ENCODE measurements at places on chromosomes 16 and 17.
A peak's percentile ranks its signal among the peaks of the same experiment; 100 is the strongest.

DNA sequence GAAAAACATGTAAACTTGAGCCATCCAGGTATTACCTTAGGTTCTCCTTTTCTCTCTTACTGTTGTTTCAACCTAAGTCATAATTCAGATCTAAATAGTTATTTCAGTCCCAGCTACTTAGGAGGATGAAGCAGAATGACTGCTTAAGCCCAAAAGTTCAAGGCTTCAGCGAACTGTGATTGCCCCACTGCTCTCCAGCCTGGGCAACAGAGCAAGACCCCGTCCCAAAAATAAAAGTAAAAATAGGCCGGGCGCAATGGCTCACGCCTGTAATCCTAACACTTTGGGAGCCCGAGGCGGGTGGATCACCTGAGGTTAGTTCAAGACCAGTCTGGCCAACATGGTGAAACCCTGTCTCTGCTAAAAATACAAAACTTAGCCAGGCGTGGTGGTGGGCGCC, 9.6 kb downstream of the MEIOB start:
- DNase-seq: no peak

- peak; percentile 64 for DNase-seq
These were observed 34.8 kb downstream of the CBFA2T3 start for GRCh38 chr16:88941913-88942909.

- no peak for DNase-seq
These were observed 14.6 kb downstream of the ANKRD40 start for GRCh38 chr17:50693036-50693682.

- DNase-seq: no peak
These were observed 6.6 kb downstream of the TMEM114 start for GRCh38 chr16:8583732-8584131.

DNA sequence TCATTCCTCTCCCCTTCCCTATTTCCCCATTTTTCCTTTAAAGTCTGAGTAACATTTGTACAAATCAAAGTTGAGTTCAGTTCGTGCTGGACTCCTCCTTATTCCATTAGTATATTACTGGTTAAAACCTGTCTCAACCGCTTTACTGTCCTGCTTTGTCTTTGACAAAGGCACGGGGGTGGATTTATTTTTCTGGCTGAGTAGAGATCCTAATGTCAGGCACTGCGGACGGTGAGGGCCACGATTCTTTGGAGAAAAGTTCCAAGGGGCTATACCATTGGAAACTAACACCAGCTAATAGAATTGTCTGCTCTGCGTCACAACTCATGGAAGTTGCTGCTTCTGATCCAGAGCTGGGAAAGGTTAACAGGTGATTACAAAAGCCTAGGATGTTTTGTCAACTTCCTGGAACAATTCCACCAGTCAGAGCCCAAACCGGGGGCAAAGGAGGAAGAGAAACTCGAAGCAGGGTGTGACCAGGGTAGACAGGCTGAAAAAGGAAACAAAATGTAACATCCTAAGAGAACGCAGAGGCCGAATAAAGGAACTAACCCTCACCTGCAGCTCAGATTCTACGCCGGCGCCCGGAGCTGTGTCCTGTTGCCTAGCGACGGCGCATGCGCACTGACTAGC, 12.4 kb downstream of the TAT start:
- DNase-seq: no peak

- no peak for DNase-seq
These were observed 23.5 kb downstream of the NFE2L1 start for GRCh38 chr17:48071654-48072053.

GRCh38 chr16:58421059-58421458, 28.8 kb downstream of the GINS3 start:
- no peak for DNase-seq

DNA sequence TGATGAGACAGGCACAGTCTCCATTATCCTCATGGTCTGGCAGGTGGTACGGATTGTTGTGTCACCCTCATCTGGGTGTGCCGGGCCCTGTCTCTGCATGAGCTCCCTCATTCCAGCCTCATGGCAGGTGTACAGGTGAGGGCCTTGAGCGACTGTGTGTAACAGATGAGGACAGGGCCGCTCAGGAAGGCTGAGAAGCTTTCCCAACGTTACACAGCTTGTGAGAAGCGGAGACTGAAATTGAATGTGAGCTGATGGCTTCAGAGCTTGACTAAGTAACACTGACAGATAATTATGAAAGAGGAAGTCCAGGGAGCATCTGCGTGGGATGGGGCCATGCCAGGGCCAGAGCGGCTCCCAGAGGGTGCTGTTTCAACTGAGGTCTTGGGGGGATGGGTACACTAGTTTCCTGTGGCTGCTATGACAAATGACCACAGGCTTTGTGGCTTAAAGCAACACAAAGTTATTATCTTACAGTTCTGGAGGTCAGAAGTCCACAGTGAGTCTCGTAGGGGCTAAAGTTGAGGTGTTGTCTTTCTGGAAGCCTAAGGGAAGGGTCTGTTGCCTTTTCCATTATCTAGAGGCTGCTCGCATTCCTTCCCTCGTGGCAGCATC, 36.7 kb downstream of the CMIP start:
- peak; percentile 57 for DNase-seq

DNA sequence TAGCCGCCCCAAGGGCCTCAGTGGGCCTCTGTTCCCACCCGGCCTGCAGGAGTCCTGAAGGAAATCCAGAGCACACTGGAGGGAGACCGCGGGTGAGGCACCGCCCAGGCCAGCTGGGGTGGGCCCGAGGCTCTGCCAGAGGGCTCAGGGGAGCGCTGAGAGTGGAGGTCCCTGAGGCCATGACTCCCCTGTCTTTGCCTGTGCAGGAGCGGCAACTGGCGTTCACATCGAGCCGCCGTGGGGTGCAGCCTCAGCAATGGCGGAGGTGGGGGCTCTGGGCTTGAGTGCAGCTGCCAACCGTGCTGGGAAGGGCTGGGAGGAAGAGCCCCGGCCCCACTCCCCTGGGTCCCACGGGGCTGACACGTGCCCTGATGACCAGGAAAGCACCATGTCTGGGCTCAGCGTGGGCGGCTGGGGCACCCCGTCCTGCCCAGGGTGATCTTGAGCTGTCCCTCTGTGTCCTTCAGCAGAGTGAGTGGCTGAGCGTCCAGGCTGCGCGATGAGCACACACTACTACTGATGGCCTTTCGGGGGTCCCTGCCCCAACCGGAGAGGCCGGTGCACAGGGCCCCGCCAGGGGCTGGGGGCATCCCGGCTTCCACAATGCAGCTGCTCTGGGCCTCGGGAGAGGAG, 13.1 kb upstream of the MYO15B start:
- DNase-seq: no peak

DNA sequence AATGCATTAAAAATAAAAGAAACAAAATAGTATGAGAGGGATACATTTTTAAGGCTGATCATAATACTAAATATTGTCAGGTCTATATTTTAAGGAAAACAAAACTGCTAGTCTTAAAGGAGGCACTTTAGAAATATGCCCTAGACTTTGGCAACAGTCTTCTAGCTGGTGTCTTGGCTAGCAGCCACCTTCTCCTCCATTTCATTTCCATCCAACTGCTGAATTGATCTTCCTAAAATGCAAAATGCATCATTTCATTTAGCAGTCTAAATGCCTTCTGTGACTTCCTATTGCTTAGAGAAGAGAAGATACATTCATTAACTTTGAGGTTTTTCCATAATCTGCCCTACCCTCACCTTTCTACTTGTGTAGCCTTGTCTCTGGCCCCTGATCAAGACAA, 1404.1 kb downstream of the CDH11 start:
- no peak for DNase-seq

DNA sequence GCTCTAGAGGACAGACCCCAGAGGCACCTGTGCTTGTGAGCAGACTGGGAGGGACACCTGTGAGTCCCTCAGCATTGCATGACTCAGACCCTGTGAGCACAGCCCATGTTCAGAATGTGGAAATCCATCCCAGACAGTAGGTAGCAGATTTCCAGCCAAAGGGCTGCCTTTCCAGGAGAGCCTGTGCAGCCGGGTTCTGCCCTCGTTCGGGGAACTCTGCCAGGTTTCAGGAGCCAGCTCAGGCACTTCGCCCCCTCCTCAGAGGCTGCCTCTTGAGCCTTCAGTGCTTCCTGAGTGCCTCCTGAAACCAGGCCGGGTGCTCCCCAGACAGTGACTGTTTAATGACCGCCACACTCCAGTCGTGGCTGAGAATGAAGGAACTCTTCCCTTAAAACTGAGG, 23.3 kb upstream of the SDR42E2 start:
- no peak for DNase-seq

DNA sequence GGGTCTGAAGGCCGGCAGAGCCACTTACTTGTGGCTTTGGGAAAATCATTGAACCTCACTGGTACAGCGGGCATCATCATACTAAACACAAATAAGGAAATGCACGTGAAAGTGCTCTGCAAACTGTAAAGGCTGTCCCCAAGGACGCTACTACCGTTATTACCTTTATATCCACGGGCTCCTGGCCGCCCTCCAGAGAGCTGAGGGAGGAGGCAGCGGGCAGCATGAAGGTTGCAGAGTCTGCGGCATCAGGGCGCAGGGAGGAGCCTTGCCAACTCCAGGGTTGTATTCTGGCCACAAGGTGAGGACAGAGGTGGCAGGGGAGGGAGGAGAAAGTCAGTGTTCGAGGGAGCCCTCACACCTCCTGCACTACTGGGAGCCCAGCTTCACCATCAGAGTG, 68.3 kb upstream of the GCSH start:
- no peak for DNase-seq

GRCh38 chr16:48086422-48086821, 69.4 kb downstream of the ABCC12 start:
- DNase-seq: no peak

- no peak for DNase-seq
These were observed 59.9 kb downstream of the EPN2 start for GRCh38 chr17:19296786-19297778.

DNA sequence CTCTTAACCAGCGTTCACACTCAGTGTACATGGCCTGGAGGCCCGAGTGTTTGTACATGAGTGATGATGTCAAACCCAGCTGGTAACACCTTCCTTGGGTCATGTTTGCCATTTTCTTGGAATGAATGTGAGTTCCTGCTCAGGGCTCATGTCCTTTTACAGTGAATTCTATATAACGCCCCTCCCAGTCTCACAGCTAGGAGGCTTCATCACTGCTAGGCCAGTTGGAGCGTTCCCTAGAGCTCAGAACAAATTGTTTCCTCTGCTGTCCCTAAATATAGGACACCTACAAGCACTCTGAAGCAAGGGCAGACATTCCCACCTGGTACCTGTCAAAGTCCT, 5.5 kb downstream of the TIMM22 start:
- DNase-seq: no peak

Data from activated CD4-positive, alpha-beta T cell treated with anti-CD3 and anti-CD28 coated beads, Interleukin-10, Interleukin-2, amounts not matched to agents 100 ng/mL and 50 ng/mL, durations not matched to agents 16 hours and 8 hours (primary cell).